ENCODE measurements at places on chromosomes 3 and 15.

GRCh38 chr15:96087180-96087884, 243.2 kb upstream of the NR2F2 start:
- no peak for DNase-seq

DNA sequence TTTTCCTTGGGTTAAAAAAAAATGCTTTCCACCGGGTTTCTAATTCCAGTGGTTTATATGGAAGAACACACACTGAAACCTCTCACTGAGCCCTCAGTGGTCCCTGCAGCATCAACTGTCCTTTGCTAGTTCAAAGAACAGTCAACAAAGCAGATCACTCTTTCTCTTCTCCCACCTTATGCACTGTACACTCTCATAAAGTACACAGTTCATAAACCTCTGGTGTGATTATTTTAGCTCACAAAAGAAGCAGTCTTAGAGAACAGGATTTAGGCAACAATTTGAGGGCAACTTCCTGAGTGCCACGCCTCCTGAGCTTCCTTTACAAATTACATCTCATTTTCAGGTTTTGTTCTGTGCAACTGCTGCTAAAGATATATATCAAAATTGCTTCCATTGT, 728.4 kb upstream of the GOLIM4 start:
- DNase-seq = no peak

GRCh38 chr15:77031376-77032050, 36.6 kb downstream of the PSTPIP1 start:
- DNase-seq = peak; percentile 3

DNA sequence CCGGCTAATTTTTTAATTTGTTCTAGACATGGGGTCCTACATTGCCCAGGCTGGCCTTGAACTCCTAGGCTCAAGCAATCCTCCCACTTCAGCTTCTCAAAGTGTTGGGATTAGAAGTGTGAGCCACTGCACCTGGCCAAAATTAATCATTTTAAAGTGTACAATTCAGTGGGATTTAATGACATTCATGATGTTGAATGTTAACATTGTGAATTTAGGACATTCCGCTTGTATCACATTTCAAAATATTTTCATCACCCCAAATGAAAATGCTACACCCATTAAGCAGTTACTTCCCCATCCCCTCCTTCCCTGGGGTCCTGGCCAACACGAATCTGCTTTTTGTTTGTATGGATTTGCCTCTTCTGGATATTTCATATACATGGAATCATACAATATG, 62.1 kb upstream of the CGNL1 start:
- no peak for DNase-seq

GRCh38 chr3:44913868-44914468, 39.6 kb downstream of the TGM4 start:
- peak; percentile 53 for DNase-seq

DNA sequence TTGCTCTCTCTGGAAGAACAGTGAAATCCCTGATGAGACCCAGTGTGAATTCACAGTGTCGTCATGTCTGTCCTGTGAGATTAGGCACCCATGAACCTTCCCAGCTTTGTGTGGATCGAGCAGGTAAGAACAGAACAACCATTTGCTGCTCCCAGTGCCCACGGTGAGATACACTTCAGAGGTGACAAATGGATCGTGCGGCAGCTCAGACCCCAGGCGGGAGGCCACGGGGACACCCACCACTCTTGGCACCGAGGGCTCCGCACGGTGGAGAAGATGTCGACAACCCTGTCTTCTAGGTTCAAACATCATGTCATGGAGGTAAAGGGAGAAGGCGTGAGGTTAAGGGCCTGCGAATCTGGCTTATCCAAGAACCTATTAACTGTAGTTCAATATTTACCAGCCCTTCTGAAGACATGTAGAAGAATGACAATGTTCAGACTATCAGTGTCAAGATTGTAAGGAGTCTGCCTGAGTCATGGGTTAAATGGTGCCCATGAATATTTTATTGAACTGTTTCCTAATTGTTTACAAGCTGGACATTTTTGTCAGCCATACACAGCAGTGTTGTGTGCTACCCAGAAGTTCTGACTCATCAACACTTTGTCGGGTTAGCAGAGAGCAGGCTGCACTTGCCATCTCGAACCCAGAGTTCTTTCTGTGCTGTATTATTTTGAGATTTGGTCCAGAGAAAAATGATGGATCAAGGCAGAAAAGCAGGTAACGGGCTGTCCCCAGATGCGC, 15.5 kb upstream of the PCSK6 start:
- peak; percentile 28 for DNase-seq

- peak; percentile 24 for DNase-seq
Observed at GRCh38 chr3:156816091-156816793, 9.9 kb upstream of the LEKR1 start.

- no peak for DNase-seq
Observed at GRCh38 chr15:59208613-59209249, 2.1 kb downstream of the LDHAL6B start.

DNA sequence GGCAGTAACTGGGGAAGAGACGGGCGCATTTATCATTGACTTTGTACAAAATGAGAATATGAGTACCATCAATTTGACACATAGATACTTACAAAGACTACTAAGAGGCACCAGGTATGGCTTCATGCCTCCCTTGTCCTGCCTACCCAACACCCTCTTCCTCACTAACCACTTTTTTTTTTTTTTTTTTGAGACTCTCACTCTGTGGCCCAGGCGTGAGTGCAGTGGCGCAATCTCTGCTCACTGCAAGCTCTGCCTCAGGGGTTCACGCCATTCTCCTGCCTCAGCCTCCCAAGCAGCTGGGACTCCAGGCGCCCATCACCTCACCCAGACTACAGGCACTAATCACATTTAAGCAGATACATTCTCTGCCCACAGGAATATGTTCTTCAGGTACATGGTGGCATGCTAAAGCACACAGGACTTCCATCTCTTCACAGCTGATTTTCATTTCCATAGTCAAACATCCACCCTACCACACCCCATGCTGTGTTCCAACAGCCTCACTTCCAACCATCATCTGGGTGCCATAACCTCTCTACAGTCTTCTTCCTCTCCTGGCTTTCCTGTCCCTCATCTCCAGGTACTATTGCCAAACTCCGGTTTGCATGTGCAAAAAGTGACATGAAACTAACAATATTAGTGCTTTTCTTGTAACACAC, 41.7 kb downstream of the RAB27A start:
- DNase-seq = no peak

GRCh38 chr3:128709506-128710210, 16.3 kb upstream of the RAB7A start:
- no peak for DNase-seq

GRCh38 chr3:49787182-49787464, 781 bp upstream of the IP6K1 start:
- no peak for DNase-seq

- DNase-seq = no peak
Observed at GRCh38 chr3:128078875-128079274, 26.6 kb downstream of the SEC61A1 start.

GRCh38 chr3:193813501-193813830, 220.5 kb downstream of the OPA1 start:
- no peak for DNase-seq

GRCh38 chr3:147493065-147493464, 83.9 kb downstream of the ZIC1 start:
- DNase-seq = no peak

DNA sequence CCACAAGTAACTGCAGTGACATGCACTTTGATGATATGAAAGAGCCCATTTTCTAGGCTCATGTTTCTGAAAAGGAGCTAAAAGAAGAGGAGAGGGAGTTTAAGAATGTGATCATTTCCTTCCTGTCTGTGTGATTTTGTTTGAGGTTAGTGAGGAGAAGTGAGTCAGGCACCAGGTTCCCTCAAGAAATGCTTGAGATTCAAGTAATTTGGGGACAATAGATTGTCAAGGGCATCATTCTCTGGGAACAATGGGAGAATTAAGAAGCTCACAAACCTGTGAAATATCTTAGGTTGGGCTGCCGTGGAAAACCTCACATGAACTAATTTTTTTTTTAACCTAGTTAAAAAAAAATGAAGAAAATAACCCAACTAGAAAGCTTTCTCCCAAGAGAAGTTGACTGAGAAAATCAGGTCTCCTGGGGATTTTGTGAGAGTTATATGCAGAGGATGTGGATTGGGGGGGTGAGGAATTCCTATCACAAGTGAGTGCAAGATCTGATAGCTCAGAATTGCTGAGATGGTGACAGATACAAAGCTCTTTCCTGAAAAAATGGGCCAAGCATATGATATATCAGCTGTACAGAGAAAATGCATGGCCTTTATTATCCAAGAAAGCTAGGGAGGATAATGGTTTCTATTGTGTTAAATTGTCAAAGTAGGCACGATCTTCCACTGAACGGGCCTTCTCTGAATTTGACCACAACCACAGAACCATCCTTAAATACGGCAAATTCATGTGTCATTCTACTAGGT, 203.3 kb downstream of the FEZF2 start:
- DNase-seq = no peak

DNA sequence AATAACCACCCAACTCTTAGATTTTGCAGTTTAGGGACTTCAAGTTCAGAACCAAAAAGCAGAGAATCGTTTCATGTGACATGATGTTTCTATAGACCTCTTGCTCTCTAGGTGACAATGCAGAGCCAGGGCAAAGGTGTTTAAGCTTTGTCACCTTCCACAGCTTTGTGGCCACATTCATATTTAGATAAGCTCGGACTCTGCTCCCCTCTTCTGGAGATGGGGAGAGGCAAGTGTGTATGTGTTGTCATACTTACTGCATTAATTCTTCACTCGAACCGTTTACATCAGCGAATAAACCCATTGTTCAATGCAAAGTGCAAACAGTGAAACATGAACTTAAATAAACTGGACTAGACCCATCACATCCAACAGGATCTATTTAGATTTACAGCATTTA, 33.2 kb downstream of the ST3GAL6 start:
- DNase-seq = no peak

- no peak for DNase-seq
Observed at GRCh38 chr3:61092870-61093269, 158.4 kb downstream of the FHIT start.

DNA sequence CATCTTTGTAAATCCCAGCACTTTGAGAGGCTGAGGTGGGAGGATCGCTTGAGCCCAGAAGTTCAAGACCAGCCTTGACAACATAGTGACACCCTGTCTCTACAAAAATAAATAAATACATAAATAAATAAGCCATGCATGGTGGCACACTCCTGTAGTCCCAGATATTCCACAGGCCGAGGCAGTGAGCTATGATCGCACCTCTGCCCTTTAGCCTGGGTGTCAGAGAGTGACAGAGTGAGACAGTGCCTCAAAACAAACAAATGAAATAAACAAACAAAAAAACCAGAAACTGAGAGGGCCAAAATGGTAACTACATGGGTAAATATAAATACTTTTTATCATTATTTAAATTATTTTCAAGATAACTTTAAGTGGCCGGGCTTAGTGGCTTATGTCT, 445.4 kb downstream of the ZIC1 start:
- no peak for DNase-seq

GRCh38 chr3:157306502-157306901, 130.1 kb upstream of the PTX3 start:
- DNase-seq = no peak

GRCh38 chr3:33260104-33260503, 17.1 kb upstream of the FBXL2 start:
- no peak for DNase-seq

DNA sequence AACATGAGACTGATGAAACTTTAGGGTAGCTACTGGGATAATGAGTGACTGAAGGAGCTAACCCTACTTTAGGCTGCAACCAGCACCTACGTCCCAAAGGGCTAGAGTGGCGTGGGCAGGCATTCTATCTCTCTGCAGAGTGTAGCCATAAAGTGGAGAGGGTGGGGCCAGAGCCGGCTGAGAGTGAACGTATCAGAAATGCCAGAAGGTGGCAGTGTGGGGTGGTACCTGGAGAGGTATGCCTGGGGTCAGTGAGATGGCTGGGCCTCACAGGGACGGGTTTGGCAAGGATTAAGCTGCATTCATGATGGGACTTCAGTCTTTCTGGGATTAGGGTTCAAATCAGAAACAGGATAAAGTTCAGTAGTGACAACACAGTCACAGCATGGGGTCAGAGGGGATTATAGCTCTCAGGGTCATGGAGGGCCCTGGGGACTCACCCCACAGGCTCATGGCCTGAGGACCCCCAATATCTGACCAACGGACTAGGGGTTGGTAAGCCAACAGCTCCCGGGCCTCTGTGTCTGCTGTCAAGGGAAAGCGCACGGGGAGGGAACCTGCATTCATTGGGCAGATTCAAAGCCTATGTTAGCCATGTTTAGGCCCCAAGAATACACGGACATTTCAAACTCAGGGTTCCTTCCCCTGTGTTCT, 86.5 kb upstream of the FOXB1 start:
- DNase-seq = peak; percentile 56

GRCh38 chr3:124862006-124862405, 25.2 kb downstream of the ITGB5 start:
- no peak for DNase-seq

DNA sequence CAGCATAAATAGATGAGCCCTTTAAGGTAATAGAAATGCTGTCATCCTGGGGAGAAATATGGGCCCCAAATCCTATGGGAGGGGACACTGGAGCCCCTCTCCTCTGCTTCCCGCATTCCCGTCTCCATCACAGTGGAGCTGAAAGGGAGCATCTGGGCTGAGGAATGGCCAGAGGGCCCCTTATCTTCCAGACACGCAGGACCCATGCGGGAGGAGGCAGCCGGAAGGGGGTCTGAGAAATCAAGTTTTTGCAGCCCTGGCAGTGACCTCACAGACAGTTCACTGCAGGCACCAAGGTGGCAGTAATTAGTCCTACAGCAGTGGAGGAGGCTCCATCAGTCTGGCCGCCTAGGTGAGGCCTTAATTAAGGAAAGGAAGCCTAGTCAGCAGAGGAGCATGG, 80.2 kb downstream of the RAB11A start:
- no peak for DNase-seq

DNA sequence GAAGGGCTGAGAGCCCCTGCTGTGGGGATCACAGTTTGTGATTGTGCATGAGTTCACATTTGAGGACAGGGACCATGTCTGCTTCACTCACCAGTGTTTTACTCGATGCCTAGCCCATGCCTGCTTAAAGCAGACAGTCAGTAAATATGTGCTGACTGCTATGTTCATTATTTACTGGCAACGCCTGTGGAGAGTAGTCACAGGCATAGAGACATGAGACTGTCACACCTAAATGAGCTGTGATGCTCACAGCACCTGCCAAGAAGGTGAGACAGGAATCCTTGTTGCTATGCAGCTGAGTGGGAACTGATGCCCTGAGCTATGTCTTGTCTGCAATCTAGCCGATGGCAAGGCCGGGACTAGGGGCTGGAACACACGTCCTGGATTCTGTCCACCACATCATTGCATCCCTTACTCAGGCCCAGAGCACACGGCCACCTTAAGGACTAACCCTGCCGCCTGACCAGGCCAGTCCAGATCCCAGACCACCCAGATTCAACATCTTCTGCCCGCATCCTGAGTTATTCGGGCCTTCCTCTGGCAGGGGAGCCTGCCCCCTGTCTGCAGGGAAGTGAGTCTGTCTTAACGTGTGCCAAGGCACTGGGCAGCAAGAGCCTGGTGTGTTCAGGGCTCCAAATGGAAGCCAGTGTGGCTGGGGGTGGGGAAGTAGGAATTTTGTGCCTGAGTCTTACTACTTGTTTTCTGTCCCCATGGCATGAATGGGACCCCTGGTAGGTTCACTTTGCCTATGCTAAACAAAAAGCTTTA, 44.8 kb downstream of the FGD5 start:
- DNase-seq = no peak

- no peak for DNase-seq
Observed at GRCh38 chr3:58798312-58798711, 131.7 kb upstream of the FAM3D start.

GRCh38 chr3:49165771-49166751, at the start of gene CCDC71:
CCDC71 (minus strand) TSS chr3:49166331; CDS start chr3:49164208, 2,123 bp downstream.
- peak; percentile 63 for DNase-seq

- no peak for DNase-seq
Observed at GRCh38 chr3:30266524-30266923, 339.9 kb upstream of the TGFBR2 start.

Measured in stimulated activated effector memory CD8-positive, alpha-beta T cell treated with anti-CD3 and anti-CD28 coated beads, Interleukin-12 subunit alpha, Interleukin-12 subunit beta, amount 100 ng/mL, for 72 hours (primary cell).